MV-4-11 (cell line): ENCODE measurements at places on chromosomes 12 and 14.

- DNase-seq: peak; percentile 81
Measured at GRCh38 chr12:68915055-68915454, 17.9 kb downstream of the CPM start.

DNA sequence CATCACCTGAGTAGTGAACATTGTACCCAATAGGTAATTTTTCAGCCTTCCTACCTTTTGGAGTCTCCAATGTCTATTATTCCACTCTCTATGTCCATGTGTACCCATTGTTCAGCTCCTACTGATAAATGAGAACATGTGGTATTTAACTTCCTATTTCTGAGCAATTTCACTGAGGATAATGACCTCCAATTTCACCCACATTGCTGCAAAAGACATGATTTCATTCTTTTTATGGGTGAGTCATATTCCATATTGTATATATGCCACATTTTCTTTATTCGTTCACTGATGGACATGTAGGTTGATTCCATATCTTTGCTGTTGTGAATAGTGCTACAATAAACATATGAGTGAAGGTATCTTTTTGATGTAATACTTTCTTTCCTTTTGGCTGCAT, 16.4 kb upstream of the BTG1 start:
- DNase-seq: peak; percentile 43

DNA sequence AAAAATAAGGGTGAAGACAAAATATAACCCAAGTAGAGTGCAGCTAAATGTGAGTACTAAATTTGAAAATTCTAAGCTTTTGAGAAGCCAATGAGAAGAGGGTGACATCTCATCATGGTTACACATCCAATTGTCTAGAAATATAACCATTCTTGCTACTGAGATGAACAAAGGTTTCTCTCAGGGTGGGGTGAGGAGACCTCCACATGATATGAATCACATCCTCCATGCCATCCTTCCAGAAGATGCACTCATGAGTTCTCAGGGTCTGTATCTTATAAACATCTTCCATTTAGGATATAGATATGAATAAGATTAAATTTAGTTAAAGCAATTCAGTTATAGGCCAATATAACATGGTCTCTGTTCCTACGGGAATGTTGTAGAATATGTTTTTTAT, 38.9 kb upstream of the E2F7 start:
- no peak for DNase-seq

DNA sequence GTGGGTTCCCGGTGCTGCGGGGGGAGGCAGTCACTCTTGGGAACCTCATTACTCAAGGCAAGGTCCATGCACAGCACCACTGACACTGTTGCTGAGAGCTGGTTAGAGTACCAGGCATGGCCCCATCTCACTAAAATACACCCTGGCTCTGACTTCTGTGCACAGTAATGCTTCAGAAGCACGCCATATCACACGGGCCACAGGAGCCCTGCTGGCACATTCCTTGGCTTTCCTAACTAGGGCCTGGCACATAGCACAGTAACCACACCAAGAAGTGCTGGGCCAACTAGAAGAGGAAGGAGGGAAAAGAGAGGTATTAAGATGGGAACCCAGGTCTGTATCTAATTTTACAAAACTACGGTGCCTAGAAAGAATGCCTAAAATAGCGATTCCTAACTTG, 13.5 kb upstream of the RAB35 start:
- no peak for DNase-seq

DNA sequence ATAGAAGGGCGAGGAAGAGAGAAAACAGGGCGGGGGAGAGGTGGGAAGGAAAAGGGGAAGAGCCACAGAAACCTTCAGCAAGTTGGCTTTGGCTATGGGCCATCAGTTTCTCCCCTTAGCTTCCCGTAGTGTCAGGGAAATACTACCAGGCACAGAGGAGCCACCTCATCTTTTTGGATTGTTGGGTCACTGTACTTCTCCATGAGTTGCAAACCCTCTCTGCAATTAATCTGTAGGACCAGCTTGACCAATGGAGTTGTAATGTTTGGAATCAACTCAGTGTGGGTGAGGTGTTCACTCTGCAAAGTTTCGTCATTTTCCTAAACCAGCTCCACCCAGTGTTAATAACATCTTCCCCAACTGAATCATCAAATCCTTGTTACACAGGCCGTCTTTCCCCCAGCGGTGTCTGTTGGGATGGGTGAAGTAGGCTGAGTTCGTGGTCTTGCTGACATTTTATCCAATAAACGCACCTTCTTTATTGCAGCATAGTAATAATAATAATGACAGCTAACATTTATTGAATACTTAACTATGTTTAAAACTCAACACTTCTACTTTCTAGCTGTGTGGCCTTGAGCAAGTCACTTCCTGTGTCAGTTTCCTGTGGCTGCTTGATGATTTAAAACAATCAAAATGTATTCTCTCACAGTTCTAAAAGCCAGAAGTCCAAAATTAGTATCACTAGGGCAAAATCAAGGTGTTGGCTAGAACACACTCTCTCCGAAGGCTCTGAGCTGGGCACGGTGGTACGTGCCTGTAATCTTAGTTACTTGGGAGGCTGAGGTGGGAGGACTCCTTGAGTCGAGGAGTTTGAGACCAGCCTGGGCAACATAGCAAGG, 8.1 kb upstream of the GLTP start:
- peak; percentile 55 for DNase-seq

- DNase-seq: no peak
Measured at GRCh38 chr14:52275372-52275771, 7.9 kb downstream of the PTGDR start.

DNA sequence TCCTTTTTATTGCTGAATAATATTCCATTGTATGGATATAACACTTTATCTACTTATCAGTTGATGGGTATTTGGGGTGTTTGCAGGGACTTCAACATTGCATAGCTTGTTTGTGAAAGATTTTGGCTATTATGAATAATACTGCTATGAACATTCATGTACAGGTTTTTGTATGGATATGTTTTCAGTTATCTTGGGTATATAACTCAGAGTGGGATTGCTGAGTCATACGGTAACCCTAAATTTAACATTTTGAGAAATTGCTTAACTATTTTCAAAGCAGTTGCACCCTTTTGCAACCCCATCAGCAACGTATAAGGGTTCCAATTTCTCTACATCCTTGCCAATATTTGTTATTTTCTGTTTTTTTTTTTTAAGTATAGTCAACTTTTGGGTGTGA, 27.3 kb upstream of the HELB start:
- peak; percentile 28 for DNase-seq

DNA sequence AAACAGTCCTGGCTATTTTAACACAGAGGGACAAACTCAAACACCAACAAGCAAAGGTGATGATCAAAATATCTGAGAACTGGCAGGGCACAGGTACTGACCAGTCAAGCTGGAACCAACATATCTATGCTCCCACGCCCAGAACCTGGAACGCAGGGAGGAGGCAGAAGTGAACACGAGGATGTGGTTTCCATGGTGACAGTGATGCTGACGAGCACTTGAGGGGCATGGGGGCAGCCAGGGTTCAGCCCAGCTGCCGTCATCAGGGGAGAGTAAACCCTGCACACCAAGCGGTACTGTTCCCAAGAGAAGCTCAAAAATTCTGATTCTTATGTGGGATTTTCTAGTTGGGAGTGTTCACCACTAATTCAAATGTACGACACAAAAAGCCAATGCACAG, 113.6 kb upstream of the SFSWAP start:
- no peak for DNase-seq

DNA sequence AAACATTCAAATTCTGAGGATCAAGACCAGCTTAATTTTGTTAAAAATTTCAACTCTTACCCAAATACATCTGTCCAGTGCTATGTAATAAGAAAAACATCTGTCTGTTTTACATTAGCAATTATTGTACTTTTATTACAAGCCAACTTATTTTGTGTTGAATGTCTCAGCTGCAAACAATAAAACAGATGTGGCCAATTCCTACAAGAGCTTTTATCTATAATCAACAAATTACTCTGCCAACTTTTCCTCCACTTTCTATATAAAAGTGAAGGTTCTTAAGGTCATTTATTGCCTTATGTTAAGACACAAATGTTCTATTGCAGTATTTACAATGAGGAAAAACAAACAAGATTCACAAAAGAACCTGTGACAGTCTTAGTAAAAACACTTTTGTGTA, 72.7 kb downstream of the NOVA1 start:
- no peak for DNase-seq

DNA sequence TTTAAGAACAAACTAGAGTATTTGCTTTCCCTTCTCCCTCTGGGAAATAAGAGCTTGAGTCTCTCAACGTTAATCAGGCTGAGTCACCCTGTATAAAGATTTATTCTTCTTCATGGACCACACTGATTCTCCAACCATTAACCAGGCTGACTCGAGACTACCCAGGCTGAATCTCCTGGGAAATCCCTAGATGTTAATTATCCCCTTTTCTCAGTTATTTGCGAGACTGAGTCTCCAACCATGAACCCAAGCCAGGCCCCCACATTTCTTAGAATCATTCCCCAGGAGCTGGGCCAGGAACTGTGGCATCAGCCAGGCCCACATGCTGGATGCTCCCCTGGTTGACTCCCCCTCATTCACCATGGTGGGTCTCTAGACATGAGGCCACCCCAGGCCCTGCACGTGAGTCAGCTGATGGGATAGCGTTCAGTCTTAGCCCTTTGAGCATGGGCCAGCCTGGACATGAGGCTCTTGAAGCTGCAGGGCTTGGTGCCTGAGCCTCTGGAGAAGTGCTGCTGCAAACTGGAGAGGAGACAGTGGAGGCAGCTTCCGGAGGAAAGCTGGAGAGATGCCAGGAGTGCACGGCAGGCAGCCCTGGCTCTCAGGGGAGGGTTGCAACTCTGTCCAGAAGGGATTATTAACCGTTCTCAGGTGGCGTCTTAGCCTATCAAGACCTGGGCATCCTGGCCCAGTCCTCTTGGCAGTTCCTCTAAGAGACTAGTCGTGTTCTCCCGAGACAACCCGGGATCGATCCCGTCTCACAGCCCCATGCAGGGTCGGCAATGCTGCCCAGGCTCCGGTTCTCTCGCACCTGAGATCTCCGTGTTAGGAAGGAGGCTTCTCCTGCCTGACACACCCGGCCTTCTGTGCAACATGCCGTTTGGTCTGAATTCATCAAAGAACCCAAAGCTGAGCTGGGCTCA, 296.6 kb downstream of the ADGRD1 start:
- no peak for DNase-seq

- DNase-seq: no peak
Measured at GRCh38 chr12:111656016-111656415, 29.7 kb downstream of the BRAP start.
